ENCODE measurements at places on chromosomes 16 and 17.

- DNase-seq = no peak
These were observed 3.2 kb upstream of the SAMD14 start for GRCh38 chr17:50133028-50133768.

- DNase-seq = no peak
These were observed 1.2 kb downstream of the TMEM106A start for GRCh38 chr17:43212641-43213490.

DNA sequence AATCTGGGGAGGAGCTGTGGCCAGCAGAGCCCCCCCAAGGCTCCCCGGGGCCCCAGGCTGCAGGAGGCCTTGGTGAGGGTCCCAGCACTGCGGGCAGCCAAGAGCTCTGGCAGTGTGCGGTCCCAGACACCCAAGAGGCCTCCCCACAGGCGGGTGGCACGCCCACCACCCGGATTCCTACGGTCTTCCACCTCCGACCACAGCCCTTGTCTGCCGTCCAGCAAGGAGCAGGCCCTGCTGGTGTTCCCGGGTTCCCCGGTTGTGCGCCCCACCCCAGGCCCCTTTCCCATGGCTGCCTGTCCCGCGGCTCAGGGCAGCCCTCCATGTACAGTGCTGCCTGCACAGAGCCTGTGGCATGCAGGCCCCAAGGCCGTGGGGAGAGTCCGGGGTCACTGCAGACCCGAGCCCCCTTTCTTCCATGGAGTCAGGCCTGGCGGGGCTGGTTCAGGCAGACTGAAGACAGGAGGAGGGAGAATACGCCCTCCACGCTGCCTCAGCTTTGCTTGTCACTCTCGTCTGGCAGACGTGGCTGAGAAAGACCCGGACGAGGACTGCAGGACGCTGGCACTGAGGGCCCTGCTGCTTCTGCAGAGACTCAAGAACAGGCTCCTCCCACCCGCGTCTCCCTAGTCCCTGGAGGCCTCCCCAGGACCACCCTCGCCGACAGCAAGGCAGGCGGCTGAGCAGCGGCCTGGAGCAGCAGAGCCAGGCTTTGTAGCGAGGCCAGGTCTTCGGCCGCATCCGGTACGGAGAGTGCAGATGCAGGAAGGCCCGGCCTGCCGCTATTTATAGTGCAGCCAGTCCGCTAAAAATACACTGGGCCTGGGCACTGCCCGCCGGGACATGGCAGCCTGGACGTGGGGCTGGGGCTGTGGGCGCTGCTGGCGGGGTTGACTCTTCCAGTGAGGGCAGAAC, 16.4 kb downstream of the TELO2 start:
- no peak for DNase-seq

DNA sequence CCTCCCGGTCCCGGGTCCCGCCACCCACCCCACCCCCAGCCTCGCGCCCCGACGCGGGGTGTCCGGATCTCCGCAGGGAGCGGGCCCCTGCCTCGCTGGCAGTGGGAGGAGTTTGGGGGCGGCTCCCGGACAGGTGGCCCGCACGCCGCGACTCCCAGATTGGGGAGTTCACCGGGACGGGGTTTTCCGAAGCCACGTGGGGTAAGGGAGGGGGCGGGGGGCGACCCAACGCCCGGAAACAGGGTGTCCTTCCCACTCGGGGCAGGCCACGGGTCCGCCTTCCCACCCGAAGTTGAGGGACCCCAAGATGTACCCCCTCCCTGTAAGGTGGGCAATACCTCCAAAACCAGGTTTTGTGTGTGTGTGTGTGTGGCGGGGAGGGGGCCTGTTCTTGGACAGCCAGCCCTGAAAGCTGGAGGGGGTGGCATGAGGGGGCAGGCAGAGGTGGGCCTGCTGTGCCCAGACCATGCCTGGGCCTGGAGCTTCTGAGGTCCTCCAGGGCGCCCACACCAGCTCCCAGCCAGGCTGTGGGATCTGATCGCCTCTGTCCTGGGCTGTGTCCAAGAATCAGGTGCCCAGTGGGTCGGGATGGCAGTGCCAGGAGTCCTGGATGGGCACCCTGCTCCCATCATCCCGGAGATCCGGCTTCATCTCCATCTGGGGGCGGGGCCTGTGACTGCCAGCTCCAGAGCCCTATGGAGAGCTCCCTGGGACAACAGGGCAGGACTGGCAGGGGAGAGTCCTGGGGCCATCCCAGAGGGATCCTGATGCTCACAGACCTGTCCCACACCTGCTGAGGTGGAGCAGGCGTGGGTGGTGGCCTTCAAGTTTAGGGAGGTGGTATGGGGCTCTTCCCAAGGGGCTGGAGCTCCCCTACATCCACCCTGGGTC, 767 bp downstream of the SYNGR2 start:
- DNase-seq = peak; percentile 81

DNA sequence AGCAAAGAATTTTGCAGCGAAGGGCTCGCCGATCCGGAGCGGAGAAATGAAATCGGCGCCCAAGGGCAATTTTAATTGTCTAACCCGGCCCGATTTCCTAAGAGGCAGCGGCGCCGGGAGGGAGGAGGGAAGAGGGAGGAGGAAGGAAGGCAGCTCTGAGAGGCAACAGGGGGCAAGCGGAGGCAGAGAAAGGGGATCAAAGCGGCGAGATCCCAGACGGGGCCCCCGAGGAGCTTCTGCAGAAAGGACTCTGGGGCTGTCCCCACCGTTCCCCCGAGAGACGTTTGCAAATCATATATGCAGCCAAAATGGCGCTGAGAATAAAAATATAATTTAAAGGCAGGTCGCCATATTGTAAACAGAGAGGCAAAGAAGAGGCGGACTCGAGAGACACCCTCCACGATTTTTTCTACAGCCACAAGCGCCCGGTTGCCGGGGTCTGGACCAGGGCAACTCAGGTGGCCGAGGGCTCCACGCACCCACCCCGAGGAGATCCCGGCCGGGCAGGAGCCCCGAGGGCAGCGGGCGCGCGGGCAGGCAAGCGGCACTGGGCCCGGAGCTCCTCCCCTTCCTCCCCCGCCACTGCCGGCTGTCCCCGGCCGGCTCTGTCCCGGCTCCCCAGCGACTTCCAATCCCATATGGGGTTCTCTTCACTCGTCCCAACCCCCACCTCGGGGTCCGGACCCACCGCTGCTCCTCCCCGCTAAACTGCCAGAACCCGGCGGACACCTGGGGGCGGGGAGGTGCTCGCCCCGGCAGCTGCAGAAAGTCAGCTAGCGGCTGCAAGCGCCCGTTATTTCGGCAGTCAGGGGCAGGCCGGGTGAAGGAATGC, 1.9 kb downstream of the PHF12 start:
- peak; percentile 56 for DNase-seq

DNA sequence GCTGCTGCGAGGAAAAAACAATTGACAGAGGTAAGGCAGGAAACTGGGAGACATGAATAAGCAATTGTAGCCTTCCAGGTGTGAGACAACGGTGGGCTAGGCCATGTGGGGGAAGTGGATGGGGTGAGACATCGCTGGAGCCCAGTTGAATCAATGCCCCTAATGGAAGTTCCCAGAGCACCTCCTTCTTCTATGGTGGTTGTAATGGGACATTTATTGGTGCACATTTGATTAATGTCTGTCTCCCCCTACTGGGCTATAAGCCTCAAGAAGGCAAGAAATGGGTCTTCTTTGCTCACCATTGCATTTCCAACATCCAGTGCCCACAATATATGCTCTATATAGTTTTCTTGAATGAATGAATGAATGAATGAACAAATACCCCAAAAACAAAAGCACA, 22.7 kb upstream of the CD300E start:
- no peak for DNase-seq

DNA sequence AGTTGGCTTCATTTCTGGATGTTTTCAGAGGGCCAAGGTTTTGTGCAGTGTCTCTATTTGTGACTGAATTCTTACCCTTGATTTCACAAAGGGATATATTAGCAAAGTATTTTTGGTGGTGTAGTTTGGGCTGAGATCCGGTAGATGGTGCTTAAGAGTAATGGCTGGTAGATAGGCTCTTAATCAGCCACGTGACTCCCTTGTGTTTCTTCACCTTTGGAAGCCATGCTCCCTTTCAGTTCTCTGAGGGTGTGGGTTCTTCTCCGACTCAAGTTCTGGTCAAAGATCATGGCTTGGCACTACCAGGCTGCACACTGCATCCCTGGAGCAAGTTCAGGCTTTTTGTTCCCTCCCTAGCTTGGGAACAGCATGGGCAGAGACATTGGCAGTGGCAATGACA, 887.3 kb downstream of the CDH8 start:
- DNase-seq = peak; percentile 5

DNA sequence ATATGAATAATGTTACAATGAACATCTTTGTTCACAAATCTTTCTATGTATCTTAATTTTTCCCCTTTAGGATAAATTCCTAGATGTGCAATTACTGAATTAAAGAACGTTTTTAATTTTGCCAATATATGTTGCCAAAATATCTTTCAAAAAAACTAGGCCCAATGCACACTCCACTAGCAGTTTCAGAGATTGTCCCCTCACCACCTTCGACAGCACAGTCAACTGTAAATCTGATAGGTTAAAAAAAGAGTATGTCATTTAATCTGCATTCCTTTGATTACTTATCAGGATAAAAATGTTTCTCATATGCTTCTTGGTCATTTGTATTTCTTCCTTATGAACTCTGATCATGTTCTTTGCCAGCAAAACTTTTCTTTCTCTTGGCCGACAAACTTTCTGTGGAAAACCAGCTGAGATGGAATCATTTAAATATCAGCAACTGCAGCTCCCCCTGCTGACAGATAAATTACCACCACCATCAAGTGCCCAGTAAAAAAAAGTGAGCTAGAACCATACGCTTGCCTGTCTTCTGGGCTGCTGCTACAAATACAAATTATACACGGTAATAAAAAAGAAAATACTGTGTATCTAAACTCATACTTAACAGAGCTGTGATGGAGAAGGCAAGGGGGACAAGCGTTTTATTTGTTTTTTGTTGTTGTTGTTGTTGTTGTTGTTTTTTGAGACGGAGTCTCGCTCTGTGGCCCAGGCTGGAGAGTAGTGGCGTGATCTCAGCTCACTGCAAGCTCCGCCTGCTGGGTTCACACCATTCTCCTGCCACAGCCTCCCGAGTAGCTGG, 19.6 kb upstream of the KANSL1 start:
- peak; percentile 67 for DNase-seq
